Activated CD8-positive, alpha-beta memory T cell treated with anti-CD3 and anti-CD28 coated beads for 1 hour (primary cell): ENCODE measurements at places on chromosomes 2 and 18.

GRCh38 chr2:172863341-172863740 is 127.7 kb downstream of the RAPGEF4 start:
- no peak for DNase-seq

GRCh38 chr2:99389371-99389770 is 52.2 kb downstream of the EIF5B start:
- DNase-seq: no peak

- no peak for DNase-seq
Observed at GRCh38 chr2:128714285-128714684, 395.6 kb upstream of the HS6ST1 start.

GRCh38 chr2:47520825-47521665 is 118.1 kb downstream of the MSH2 start:
- DNase-seq: peak; percentile 34

DNA sequence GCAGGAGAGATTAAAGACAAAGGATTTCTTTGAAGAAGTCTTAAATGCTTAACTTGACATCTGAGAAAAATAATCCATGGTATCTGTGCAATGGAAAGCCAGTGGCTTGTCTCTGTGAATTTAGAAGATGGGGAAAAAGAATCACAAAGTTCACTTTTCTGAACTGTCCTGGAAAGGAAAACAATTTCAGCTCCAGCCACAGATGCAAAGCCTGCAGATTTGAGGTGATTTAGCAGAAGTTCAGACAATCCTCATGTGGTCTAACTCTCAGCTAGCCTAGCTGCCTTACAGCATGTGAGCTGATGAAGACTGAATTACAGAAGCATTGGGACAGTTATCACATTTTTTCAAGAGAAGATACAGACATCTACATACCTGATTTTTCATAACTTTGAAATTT is 126.7 kb upstream of the ITGB6 start:
- no peak for DNase-seq

- DNase-seq: no peak
Observed at GRCh38 chr2:160565099-160565845, 71.7 kb upstream of the RBMS1 start.

DNA sequence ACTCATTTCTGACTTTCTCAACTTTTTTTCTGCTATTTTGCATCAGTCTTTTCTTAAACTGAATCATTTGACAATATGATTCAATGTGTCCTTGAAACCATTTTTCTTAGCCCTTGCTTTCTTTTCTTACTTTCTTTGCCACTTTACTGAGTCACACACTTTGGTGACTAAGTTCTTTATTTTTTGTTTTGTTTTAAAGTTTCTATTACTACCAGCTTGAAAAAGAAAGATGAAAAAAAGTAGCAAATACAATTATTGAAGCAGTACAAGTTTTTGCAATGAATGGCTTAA is 116.5 kb downstream of the DOCK10 start:
- no peak for DNase-seq

- DNase-seq: no peak
Observed at GRCh38 chr2:20415511-20415918, 31.4 kb upstream of the RHOB start.
